Upper lobe of left lung (tissue), 6 donors: ENCODE measurements at places on chromosomes 4 and X.
A peak's percentile ranks its signal among the peaks of the same experiment; 100 is the strongest.

DNA sequence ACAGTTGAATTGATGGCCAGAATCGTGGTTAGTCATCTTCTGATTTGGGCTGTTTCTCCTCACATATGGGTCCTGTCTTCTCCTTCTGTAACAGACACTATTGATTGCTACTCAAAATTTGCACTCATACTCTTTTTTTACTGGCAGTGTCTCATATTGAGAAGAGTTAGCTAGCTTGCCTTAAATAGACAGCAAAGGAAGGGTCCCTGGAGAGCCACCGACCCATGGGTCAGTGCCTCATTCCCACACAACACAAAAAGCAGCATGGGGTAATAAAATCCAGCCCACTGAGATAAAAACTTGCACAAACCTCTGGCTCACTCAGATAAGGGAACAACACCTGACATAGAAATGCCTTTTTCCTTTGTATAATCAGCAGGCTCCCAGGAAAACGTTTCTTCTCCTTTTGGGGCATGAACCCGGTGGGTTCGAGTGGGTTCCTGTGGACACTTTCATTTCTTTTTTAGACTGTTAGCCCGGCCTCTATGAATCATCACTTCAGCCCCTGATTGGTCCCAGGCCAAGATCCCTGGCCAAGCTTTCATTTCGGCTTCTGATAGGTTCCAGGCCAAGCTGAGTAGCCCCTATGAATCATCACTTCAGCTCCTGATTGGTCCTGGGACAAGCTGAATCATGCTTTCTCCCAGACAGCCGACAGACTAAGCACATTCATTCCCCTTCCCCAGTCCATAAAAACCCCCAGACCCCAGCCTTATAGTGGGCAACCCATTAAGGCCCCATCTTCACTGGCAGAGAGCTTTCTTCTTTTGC, 408.1 kb downstream of the DCAF12L2 start:
- DNase-seq: no peak

DNA sequence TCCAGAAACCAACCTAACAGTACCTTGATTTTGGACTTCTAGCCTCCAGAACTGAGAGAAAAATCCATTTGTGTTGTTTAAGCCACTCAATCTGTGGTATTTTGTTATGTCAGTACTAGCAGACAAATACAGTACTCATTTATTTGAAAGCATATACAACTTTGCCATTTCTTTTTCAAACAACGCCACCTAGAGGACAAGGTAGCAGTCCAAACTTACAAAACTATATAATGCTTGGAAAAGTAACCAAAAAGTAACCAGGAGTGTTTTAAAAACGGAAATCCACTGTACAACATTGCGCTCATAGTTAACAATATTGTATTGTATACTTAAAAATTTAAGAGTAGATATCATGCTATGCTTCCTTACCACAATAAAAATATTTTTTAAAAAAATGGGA, 37.0 kb upstream of the FGF13 start:
- DNase-seq: no peak

GRCh38 chrX:52346174-52347165, 22.4 kb upstream of the XAGE2 start:
- DNase-seq: no peak

- DNase-seq: no peak
Observed at GRCh38 chrX:31499109-31499508, 427.3 kb upstream of the FTHL17 start.

- DNase-seq: no peak
Observed at GRCh38 chr4:139202991-139203390, 26.0 kb upstream of the ELF2 start.

DNA sequence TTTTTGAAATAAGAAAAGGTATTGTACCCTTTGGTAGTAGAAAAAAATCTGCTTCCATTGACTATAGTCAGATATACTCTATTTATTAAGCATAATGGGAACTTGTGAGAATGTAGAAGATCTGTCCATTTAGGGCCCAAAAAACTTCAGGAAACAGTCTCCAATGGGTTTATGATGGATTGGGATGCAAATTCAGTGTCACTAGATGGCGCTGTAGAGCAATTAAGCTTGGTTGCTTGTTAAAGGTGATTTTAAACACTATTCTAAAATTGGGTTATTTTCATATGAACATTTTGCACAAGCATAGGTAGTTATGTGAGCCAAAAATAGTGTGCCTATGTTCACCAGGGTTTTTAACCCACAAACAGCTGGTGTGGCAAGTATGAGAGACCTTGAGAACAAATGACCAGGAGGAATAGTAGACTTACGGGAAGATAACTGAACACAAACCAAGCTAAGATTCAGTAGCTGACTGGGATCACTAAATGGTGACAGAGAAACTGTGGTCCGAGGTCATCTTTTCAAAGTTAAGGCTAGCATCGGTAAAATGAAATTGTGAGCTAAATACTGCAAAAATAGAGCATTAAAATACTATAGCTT, 80.3 kb upstream of the LSM6 start:
- no peak for DNase-seq

DNA sequence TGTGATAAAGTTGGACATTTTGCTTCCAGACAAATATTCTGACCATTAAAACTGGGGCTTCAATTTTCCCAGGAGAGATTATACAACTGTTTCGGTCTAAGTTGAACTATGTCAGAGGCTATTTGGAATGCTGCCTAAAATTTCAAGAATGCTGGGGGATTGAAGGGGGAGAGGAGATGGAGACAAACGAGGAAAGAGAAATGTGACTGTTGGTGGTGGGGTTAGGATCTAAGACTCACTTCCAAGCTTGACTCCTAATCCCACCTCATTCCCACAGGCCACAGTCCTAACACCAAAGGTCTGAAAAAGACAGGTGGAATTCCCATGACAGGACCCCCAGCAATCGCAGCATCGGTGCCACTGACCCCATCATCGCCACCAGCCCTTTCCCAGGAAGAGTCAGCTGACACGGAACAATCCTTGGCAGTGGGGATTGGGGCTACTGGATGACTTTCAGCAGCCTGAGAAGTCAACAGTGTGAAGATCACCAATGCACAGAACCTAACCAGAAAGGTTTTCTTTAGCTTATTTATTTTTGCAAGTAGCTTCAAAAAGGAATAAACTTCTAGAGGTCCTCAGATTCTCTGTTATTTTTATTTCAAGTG, 74.0 kb upstream of the PRSS48 start:
- no peak for DNase-seq

DNA sequence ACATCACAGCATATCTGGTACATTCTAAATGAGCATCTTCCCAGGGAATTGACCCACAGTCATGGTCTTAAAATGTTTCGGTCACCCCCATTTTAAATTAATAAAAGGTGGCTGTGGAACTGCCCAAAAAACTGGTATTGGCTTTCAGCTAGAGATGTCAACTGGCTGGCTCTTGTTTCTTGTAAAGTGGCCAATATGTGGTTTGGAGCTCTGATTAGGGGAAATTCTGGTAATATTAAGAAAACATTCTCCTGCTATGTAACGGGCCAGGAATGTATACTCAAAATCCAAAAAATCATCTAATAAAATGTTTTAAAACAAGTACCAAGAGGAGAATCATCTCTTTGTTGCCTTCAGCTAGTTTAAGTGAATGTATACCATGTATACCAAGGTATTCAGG, 62.0 kb upstream of the VCX2 start:
- no peak for DNase-seq

- no peak for DNase-seq
Observed at GRCh38 chr4:87150498-87151261, 69.7 kb downstream of the KLHL8 start.

GRCh38 chrX:53563324-53563723, 123.2 kb downstream of the HUWE1 start:
- DNase-seq: no peak

- DNase-seq: no peak
Observed at GRCh38 chr4:77805840-77806239, 13.3 kb downstream of the CNOT6L start.

DNA sequence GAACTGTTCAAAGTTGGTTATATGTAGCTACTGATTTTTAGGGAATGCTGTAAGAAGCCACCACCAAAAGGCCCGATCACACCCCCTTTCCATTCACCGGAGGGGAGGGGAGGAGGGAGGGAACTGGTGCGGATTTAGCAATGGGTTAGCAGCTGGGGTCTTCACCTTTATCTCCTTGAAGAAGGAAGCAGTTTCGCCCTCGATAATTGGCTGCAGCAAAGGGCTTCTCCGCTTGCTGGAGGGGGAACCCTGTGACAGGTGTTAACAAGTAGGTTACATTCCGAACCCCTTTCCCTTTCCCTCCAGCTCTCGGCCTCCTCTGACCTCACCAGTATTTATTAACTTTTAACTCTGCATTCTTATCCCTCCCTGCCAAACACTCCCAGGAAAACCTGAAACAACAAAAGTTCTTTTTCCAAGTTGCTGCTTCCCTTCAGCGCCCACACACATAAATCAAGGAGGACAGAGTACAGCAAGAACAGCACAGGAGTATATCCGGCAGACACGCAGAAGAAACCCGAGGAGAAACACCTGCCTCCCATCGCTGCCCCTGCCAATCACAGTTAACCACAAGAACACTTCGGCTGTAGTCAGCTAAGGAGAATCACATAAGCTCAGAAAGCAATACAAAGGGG, 39.8 kb upstream of the NAP1L5 start:
- DNase-seq: peak; percentile 58

DNA sequence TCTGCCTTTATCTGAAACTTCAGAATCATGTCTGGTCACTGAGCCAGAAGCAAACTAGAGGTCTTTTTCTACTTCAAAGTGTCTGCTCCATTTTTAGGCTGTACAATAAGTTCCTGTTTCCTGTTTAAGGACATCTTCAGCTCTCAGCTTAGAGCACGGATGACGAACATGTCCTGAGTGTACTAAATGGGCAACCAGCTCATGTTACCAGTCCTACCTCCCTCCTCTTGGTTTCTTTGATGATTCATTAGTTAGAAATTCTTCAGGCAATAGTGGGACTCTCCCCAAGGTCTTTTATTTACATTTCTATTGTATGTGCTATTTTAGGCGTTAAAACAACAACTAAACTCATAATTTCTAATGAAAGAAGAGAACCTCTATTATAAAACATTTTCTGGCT, 58.0 kb downstream of the ENPEP start:
- DNase-seq: peak; percentile 45

GRCh38 chrX:19864736-19865135, 22.7 kb downstream of the SH3KBP1 start:
- DNase-seq: no peak

DNA sequence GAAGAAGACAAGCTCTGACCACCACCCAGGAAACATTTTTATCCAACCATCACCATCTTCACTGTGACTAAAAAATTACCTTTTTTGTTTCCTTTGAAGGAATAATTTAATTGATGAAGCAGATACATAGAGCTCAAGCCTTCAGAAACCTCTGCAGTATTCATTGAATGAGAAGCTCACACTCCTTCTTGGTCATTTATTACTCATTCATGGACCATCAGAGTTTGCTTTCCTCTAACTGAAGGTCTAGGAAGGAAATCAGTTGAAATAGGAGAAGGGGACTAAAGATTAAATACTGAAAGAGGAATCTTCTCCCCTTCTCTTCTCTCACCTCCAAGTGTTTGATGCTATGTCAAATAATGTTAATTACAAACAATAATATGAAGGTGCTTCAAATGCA, 290.6 kb upstream of the KLF3 start:
- no peak for DNase-seq

DNA sequence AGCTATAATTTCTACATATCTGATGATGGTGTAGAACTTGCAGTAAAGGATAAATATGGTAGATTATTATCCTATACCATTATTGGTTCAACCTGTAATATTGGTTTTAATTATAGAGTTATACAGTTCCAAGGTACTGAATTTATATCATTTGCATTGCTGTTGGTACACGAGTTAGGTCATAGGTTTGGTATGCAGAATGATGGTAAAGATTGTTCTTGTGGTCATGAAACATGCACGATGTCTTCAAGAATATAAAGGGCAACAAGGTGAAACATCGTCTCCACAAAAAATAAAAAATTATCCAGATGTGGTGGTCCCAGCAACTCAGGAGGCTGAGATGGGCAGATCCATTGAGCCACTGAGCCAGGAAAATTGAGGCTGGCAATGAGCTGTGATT, 99.6 kb downstream of the ADAM29 start:
- no peak for DNase-seq

DNA sequence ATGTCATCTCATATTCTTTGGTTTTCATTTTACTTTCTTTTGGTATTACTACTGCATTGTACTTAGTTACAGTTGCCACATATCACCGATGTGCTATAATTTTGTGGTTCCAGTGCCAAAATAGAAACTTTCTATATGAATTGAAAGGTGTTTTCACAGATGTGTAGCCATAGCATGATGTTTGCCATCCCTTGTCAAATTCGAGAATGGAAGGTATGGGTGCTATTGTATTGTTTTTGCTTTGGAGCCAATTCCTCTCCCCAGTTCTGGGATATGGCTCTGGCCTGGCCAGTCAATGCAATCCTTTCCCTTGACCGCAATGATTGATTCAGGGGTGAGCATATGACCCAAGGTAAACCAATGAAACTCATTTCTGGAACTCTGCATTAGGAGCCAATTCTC, 86.2 kb upstream of the RPS6KA3 start:
- DNase-seq: no peak

DNA sequence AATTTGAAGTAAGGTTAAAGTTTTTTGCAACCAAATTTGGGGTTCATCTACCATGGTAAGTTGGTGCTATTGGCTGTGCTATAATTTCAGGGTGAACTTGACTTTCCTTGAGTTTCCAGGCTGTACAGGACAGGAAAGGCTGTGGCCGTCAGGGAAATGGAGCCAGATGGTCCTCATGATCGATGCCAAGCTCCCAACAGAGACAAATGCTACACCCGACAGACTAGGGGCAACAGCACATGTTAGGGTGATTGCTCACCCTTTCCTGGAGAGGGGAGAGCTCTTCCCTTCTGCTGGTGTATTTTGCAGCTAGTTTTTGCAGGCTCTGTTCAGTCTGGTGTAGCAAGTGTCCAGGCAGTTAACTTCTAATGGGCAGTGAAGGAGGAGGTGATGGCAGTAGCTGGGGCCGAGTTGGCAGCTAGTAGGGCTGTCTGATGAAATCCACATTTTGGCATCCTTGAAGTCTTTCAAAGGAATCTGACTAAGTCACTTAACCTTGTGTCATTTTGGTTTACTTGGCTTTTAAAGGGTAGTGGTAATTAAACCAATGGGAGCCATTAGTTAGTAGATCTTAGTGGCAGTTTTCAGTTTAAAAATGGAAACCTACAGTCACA, 47.8 kb downstream of the GAB1 start:
- DNase-seq: peak; percentile 47

DNA sequence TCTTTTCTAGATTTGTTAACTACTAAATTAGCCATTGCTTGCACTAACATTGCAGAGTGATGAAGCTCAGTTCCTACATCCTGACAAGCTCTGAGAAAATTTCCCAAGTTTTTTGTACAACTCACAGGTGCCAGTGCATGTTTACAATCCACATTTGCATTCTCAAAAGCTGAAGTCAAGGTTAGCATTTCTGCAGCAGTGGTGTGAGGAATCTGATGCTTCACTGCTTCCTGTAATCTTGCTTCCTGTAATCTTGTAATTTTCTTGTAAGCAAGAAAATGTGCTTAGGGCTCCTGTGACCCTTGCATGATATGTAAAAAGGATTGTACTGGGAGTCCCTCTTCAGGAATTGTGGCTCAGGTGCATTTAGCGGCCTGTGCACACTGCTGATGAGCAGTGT, 207.4 kb upstream of the CXCL13 start:
- DNase-seq: no peak
